ENCODE measurements at places on chromosomes 6 and 20. TPM values are rescaled to one million over a fixed set of nuclear protein-coding genes. Genes with fewer than 3 reads are reported as not detected.

DNA sequence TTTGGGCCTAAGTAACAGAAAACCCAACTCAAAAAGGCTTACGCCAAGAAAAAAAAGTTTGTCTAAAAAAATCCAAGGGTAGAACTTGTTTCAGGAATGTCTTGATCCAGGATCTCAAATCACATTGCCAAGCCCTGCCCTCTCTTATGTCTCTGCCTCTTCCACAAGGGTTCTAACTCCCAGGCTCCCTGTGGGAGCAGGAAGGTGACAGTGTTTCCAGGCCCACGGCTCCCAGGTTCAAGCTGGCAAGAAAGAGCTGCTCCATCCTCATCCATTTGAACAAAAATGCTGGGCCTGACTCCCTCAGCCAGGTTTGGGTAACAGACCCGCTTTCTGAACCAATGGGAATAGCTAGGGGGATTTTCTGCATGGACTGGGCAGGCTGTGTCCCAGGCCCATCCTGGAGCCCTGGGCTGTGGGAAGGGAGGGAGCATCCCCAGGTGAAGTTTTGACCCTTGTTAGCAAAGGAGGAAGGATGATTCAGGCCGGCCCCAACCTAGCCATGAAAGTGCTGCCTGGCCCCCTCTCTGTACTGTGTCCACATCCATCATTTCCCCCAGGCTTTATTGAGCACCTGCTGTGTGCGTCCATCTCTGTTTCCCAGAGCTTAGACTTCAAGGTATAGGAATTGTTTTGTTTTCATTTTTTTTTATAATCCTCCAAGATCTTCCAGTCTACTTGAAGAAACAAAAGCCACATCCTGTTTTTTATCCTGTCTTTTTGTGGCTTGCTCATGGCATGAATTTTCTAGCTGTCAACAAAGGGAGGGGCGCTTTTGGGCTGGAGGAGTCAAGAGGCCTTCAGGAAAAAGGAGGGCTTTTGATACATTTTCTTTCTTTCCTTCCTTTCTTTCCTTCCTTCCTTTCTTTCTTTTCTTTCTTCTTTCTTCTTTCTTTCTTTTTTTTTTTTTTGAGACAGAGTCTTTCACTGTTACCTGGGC, 159.8 kb downstream of the TFAP2C start:
- no peaks in the 10 kb centered on the region for H3K27me3 ChIP-seq
- no peak overlapping the region for H3K27ac ChIP-seq
- H3K4me1 ChIP-seq = no peaks in the 10 kb centered on the region

DNA sequence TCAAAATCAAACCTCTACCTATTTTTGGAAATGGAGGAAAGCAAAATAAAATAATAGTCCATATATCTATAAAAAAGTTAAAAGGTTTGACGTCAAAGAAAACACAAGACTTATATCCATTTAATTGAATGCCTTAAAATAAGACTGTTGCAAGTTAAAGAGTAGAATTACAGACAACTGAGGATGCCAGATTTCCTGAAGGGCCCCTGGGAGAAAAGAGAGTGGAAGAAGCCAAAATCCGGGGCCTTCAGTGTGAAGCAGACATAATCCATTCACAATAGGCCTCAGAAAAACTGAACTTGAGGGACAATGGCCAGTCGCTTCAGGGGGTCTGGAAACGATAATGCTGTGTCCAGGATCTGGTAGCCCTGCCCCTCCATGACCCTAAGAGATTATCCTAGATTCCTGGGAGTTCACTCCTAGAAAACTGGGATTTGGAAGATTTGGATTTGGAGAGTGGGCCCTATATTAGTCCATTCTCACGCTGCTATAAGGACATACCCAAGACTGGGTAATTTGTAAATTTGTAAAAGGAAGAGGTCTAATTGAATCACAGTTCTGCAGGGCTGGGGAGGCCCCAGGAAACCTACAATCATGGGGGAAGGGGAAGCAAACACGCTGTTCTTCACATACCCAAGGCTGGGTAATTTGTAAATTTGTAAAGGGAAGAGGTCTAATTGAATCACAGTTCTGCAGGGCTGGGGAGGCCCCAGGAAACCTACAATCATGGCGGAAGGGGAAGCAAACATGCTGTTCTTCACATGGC, 94.0 kb upstream of the SLC2A12 start:
- peaks cover 2% of the 10 kb centered on the region for H3K4me1 ChIP-seq
- H3K36me3 ChIP-seq = no peaks in the 10 kb centered on the region
- H3K4me3 ChIP-seq = no peak overlapping the region
- no peak for DNase-seq

- no peaks in the 10 kb centered on the region for H3K27me3 ChIP-seq
- peak; percentile 38 for DNase-seq
- no peaks in the 10 kb centered on the region for H3K36me3 ChIP-seq
- H3K4me1 ChIP-seq = peaks cover 64% of the 10 kb centered on the region
- no peak overlapping the region for H3K4me3 ChIP-seq
Observed at GRCh38 chr6:146336191-146336590, 207.4 kb upstream of the RAB32 start.

GRCh38 chr20:17747431-17747846, 47.7 kb downstream of the BANF2 start:
- no peak for DNase-seq
- H3K27me3 ChIP-seq = no peaks in the 10 kb centered on the region
- no peaks in the 10 kb centered on the region for H3K36me3 ChIP-seq
- H3K4me3 ChIP-seq = no peak overlapping the region
- H3K27ac ChIP-seq = no peak overlapping the region
- H3K4me1 ChIP-seq = no peaks in the 10 kb centered on the region

GRCh38 chr6:90126839-90127238, 169.8 kb downstream of the BACH2 start:
- H3K4me1 ChIP-seq = peaks cover 51% of the 10 kb centered on the region
- no peaks in the 10 kb centered on the region for H3K27me3 ChIP-seq
- no peaks in the 10 kb centered on the region for H3K36me3 ChIP-seq
- H3K4me3 ChIP-seq = no peak overlapping the region
- no peak overlapping the region for H3K27ac ChIP-seq

- 0 out of 2 replicates have a peak, but pooled peaks cover 2% of the 10 kb centered on the region for H3K27me3 ChIP-seq
- peaks cover 11% of the 10 kb centered on the region for H3K4me1 ChIP-seq
- no peak overlapping the region for H3K27ac ChIP-seq
- DNase-seq = no peak
- H3K36me3 ChIP-seq = no peaks in the 10 kb centered on the region
- H3K4me3 ChIP-seq = no peak overlapping the region
Observed at GRCh38 chr6:144725736-144726522, 440.8 kb downstream of the UTRN start.

- H3K27ac ChIP-seq = no peak overlapping the region
- H3K27me3 ChIP-seq = no peaks in the 10 kb centered on the region
- H3K4me3 ChIP-seq = no peak overlapping the region
- DNase-seq = peak; percentile 91
- peaks cover 3% of the 10 kb centered on the region for H3K4me1 ChIP-seq
- no peaks in the 10 kb centered on the region for H3K36me3 ChIP-seq
Observed at GRCh38 chr6:44096612-44097011, 30.6 kb downstream of the MRPL14 start.

DNA sequence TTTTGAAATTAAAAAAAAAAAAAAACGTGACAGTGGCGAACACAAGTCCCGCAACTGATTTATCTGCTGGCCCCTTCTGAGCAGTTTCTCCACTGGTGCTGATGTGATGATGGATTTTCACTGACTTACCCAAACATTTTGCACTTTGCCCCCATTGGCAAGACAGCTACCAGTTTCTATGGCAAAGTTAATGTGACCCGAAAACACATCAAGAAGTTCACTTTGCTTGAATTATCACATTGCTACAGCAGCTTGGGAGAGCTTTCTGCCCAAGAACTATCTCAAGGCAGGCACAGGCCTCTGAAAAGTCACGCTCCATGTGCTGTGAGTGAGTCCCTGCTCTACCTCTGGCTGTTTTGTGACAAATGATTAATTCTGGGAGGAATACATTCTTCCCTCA, 127.9 kb upstream of the EDN1 start:
- H3K27me3 ChIP-seq = no peaks in the 10 kb centered on the region
- no peaks in the 10 kb centered on the region for H3K4me1 ChIP-seq
- H3K27ac ChIP-seq = no peak overlapping the region
- no peak overlapping the region for H3K4me3 ChIP-seq

Gene DAAM2
- total RNA-seq = not detected

Gene RIPPLY2
- not detected for total RNA-seq
